Skeletal muscle cell (primary cell): ENCODE measurements at places on chromosomes 5 and 9.

DNA sequence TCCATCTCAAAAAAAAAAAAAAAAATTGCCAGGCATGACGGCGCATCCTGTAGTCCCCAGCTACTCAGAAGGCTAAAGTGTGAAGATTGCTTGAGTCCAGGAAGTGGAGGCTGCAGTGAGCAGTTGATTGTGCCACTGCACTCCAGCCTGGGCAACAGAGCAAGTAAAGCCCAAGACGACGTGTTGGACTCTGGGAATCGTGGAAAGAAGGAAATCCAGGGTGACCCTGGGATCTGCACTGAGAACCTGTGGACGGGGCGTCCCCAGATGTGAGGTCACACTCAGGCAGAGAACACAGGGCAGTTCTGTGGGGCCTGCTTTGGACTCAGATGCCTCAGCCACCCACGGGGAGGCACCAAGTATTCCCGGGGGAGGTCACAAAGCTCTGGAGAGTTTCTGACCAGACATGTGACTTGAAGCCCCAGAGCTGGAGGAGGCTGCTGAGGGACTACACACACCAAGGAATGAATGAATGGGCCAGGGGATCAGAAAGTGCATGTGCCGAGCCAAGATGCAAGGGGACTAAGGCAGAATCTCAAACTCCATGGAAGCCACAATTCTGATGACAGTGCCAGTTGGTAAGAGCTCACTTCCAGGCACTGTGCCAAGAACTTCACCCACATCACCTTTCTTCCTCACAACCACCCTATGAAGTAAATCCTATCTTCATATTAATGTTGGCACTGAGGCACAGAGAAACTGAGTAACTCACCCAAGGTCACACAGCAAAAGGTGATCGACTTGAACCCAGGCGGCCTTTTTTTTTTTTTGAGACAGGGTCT, 12.9 kb downstream of the DYNC2I2 start:
- DNase-seq = no peak

- DNase-seq = no peak
These were observed 24.7 kb downstream of the DNAJA1 start for GRCh38 chr9:33049680-33050361.

DNA sequence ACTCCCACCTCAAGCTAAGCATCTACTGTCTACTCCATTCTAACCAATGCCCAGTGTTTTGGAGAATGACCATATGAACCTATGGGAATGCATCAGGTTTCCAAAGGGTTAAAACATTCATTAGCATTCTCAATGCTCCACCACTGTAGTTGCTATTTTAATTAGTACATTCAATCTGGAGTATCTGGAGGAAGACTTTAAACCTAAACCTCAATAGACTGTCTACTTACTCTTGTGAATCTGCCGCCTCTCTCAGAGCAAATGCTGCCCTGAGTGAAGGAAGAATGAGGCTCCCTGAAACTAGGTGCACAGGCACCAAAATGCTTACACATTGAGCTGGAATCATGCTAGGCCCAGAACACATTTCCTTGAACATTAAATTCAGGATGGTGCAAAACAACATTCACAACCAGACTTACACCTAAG, 2.0 kb downstream of the ENC1 start:
- DNase-seq = no peak

DNA sequence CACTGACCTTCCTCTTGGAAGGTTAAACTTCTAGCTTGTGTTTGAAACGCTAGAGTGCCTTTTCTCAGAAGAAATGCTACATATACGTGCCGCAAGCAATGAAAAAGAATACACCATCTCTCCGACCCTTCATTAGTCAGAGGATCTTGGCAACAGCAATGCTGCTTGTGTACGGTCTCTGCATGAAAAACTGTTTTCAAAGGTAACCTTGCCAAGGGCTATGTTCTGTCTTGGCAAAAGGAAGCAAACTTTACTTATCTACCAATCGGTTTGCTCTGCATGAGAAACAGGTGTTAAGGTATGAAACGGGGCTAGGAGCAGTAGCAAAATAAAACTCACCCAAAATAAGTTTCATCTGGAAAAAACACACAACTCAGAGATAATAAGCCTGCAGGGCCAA, 297.8 kb downstream of the FBXL17 start:
- no peak for DNase-seq

DNA sequence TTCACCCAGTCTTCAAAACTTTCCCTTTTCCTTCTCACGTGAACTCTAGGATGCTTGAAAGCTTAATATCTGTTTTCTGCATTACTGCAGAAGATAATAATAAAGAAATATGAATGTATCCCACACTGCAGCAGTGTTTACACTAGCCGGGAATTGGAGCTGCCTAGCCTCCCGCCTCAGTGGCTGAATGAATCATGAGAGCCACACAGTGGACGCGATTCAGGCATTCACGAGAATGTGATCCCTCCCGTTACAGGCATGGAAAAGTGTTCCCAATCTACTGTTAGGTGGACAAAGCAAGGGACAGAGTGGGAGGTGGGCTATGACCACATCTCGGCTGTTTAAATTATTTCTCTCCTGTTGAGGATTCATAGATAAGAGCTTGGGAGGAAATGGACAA, 69.4 kb upstream of the CTSL start:
- DNase-seq = no peak

DNA sequence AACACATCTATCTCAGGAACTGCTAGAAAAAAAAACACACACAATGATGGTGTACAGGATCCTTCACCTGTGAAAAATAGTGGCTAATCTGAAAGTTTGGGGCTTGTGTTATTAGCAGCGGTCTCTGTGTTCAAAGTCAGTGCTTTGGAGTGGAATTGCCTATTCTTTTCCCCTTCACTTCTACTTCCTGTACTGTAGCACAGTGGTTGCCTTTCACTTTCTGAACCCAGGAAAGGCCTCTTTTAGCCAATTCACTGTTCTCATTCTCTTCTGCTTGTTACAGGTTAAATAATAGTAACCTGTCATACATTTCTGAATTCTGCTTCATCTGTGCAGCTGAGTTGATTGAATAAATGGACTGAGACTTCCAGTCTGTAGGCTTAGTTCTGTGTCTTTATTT, 161.3 kb upstream of the RGS7BP start:
- no peak for DNase-seq

- peak; percentile 9 for DNase-seq
These were observed at the start of gene LHX2 for GRCh38 chr9:124011460-124012301. LHX2 (plus strand) TSS chr9:124011768; CDS start chr9:124012349, 581 bp downstream.

DNA sequence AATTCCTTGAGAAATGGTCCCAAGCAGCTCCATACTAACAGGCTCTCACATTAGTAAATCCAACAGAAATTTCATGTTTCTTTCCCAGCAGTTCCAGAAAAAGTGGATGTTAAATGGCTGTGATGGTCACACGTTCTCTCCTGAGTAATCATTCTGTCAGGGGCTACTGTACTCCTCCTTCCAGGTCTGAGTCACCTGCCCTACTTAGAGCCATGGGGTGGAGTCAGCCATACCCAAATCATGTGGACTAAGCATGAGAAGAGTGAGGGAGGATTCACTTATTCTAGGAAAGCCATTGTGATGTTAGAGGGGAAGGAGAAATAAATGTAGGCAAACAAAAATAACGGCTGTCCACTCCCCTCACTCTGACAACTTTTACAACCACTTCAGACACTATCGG, 547.2 kb downstream of the CSNK1G3 start:
- DNase-seq = no peak

DNA sequence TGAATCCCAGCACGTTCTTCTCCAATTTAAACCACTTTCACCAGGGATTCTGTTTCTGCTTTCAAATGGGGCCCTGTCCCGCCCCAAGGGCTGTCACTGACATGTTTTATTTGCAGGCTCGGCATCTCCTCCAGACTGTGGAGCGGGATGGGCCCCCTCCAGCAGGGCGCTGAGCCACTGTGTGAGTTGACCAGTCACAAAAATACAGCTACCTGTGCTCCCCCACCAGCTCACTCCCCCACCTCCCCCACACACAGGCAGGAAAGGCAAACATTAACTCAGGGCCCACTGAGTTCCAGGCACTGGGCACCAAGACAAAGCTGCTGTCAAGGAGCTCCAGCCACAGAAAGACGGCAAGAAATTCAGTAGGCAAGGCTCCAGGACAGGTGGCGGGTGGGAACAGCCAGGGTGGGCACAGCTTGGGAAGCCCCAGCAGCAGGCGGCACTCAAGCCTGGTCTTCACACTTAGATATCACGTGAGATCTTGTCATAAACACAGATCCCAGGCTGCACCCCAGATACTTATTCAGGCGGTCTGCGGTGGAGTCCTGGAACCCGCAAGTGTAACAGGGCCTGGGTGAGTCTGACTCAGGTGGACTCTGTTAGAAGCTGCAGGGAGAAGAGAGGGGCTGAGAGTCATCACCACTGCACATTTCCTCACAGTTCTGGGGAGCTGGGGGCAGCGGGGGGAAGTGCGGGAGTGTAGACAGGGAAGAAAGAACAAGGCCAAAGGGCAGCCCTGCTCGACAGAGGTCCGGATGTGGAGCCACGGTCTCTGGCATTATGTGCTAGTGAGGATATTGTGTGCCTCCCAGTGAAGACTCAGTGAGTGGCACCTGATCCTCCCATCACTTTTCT, 44.7 kb downstream of the OR2V1 start:
- no peak for DNase-seq

GRCh38 chr5:168291342-168291963, at the start of gene WWC1:
WWC1 (plus strand) TSS chr5:168291645; CDS start chr5:168292153, 508 bp downstream.
- DNase-seq = no peak

- no peak for DNase-seq
These were observed 6.8 kb upstream of the APBA1 start for GRCh38 chr9:69678843-69679538.

DNA sequence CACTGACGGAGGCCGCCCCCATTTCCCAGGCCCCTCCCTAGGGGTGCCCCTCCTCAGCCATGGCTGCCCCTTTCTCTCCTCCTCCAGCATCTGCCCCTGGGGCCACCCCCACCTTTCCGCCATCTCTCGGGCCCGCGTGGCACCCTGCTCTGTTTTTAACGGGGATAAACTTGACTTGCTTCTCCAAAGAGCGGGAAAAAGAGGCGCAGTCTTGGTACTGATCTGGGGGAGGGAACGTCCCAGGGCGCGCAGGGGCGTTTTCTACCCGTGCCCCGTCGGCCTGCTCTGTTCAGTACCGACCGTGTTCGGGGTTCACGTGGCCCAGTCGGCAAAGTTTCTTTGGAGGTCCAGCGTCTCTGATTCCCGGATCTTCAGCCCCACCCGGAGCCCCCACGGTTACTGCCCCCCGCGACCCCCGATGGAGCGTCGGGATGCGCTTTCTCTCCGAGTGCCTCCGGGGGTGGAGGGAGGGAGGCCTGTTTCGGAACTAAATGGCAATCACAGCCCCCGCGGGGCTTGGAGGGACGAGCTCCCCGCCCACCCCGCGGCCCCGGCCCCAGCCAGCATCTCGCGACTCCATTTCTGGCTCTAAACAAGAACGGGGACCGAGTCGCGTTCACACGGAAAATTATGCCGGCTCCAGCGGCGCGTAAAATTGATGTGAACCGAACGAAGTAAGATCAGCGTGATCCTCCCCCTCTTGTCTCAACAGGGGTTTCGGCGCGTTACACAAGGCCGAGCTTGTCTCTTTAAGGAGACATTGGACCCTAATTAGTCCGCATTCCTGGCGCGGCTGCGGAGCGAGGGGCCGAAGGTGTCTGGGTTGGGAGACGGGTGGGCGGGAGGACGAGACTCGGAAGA, 1.1 kb upstream of the TLE4 start:
- DNase-seq = no peak

- DNase-seq = no peak
These were observed 4.1 kb upstream of the OLFM1 start for GRCh38 chr9:135083241-135083810.

DNA sequence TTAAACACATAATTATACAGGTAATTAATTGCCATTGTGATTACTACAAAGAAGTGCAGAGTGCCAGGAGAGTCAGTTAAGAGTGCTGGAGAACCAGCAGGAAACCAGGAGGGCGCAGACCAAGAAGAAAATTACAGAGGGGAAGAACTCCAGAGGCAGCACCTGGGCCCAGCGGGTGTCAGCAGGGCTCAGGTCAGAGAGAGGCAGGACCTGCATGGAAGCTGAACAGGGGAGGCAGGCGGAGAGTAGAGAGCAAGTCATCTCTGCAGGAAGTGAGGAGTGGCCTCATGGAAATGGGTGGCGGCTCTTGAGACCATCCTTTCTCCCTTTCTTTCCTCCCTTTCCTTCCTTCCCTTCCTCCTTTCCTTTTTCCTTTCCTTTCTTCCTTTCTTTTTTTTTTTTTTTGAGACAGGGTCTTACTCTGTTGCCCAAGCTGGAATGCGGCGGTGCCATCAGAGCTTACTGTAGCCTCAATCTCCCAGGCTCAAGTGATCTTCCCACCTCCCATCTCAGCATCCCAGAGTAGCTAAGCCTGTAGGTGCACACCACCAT, 4.0 kb upstream of the ZBTB34 start:
- no peak for DNase-seq

DNA sequence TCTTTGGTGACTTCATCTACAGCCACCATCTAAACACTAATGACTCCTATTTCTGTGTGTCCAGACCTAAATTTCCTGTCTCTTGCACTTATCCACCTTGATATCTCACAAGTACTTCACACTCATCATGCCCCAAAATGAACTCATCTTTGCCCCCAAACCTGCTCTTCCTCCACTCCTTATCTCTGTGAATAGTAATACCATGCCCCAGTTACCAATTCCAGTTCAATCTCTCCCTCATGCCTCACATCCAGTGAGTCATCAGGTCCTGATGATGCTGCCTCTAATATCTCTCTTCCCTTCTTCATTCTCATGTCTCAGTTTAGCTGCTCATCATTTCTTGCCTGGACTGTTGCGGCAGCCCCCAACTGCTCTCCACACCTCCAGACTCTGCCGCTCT, 14.9 kb upstream of the DNAJB5 start:
- no peak for DNase-seq

- no peak for DNase-seq
These were observed 10.5 kb downstream of the EXD3 start for GRCh38 chr9:137412431-137412830.

DNA sequence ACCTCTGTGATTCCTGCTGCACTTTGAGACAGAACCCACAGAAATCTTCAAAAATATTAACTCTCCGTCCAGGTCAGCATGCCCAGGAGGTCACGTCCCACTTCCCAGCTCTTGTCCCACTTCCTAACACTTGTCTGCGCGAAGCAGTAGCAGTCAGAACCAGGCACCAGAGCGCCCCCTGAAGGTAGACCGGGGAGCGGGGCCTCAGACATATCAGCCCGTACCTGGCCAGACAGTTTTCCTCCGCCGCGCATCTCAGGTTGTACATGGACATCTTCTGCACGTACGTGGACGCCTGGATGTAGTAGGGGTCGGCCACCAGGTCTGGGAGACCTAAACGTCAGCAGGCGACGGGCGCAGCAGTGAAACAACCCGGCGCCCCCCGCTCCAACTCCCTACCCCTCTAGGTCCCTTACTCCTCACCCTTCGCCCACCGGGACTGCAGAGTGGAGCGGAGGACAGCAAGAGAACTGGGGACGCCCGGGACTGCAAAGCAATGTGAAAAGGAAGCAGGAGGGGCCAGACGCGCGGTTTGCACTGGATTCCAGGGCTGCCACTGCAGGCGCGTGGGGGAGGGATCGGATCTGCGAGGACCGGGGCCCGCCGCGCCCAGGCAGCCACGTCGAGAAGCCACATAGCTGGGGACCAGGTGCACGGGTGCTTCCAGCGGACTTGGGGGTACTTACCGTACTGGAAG, 1.2 kb downstream of the LOX start:
- peak; percentile 46 for DNase-seq
